ENCODE measurements at places on chromosomes 6 and 20. TPM values are rescaled to one million over a fixed set of nuclear protein-coding genes. Genes with fewer than 3 reads are reported as not detected.
A peak's percentile ranks its signal among the peaks of the same experiment; 100 is the strongest.

Gene TRIM38
- 0.05 TPM for total RNA-seq

Gene CDH26
- 0.76 TPM for total RNA-seq

Gene COL10A1
- not detected for total RNA-seq

Gene BACH2
- 96.4 TPM for total RNA-seq

Gene CTNNBL1
- total RNA-seq = 58.0 TPM

Gene CST5
- not detected for total RNA-seq

Gene COL9A3
- total RNA-seq = 78.7 TPM

Gene BHLHE23
- total RNA-seq = 23.9 TPM

Gene FOXQ1
- total RNA-seq = 1.9 TPM

DNA sequence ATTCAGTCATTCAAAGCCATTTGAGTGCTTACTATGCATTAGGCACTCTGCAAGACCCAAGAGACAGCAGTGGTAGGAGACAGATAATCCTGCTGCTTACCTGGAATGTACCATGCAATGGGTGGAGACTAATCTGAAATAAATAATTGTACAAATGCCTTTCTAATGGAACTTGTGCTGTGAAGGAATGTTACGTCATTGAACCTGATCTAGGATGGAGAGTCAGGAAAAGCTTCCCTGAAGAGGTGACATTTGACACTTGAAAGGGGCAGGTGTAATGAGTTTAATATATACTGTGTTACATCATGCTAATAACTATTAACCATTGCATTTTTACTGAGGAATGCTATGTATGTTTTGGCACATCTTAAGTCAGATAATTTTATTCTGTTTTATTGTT, 491.0 kb upstream of the FLRT3 start:
- peaks cover 2% of the 10 kb centered on the region for H3K27me3 ChIP-seq
- peaks cover 38% of the 10 kb centered on the region for H3K4me1 ChIP-seq
- H3K4me3 ChIP-seq = peak overlapping the region; percentile 18
- no peak overlapping the region for H3K27ac ChIP-seq

- peaks cover 5% of the 10 kb centered on the region for H3K36me3 ChIP-seq
- no peak overlapping the region for H3K27ac ChIP-seq
- no peak for DNase-seq
- no peak overlapping the region for H3K4me3 ChIP-seq
- H3K4me1 ChIP-seq = peaks cover 3% of the 10 kb centered on the region
These were observed 72.5 kb downstream of the TCP11 start for GRCh38 chr6:35068644-35069043.

GRCh38 chr20:63243604-63244247, 8.0 kb downstream of the BIRC7 start:
- no peak overlapping the region for H3K27ac ChIP-seq
- H3K4me3 ChIP-seq = no peak overlapping the region
- DNase-seq = peak; percentile 17
- H3K4me1 ChIP-seq = peaks cover 13% of the 10 kb centered on the region
- no peaks in the 10 kb centered on the region for H3K36me3 ChIP-seq
- peaks cover 15% of the 10 kb centered on the region for H3K27me3 ChIP-seq

GRCh38 chr6:26017632-26017966, 55.0 kb downstream of the TRIM38 start:
- H3K36me3 ChIP-seq = no peaks in the 10 kb centered on the region
- H3K4me1 ChIP-seq = no peaks in the 10 kb centered on the region
- no peak overlapping the region for H3K4me3 ChIP-seq
- DNase-seq = no peak

DNA sequence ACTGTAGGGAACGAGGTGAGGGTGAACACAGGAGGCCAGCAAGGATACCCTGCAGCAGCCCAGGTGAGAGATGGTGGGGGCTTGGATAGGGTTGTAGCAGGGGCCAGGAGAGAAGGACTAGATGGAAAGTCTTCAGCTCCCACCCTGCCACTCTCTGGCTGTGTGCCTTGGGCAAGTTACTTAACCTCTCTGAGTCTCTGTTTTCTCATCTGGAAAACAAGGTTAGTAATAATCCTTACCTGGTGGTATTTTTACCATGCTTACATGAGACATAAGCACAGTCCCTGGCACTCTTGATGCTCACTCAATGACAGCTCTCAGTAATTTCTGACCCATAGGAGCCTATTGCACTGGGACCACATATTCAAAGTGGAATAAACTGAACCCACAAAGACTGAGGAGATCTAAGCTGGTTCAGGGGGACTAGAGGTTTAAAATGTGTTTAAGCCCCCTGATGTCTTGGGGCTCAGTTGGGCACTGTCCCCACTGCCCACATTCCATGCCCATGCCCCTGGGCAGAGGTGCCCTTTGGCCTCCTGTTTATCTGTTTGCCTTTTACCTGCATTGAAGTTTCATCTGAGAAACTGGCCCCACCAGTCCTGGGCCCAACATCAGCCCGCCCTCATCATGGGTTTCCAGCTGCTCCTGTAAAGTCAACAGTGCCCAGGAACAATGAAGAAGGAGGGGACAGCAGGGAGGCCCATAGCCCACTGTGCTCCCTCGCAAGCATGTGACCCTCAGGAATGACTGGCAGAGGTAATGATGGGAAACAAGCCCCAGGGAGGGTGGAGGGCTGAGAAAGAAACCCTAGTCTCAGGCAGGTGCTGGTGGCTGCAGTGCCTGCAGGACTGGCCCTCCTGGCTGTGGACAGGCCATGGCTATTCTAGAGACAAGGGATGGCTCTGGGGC, 104.0 kb downstream of the VEGFA start:
- H3K4me1 ChIP-seq = no peaks in the 10 kb centered on the region
- H3K36me3 ChIP-seq = no peaks in the 10 kb centered on the region

GRCh38 chr6:37689381-37689780, 8.3 kb downstream of the MDGA1 start:
- peaks cover 16% of the 10 kb centered on the region for H3K27me3 ChIP-seq
- no peak for DNase-seq

- H3K27ac ChIP-seq = no peak overlapping the region
- peaks cover 10% of the 10 kb centered on the region for H3K36me3 ChIP-seq
- H3K4me1 ChIP-seq = no peaks in the 10 kb centered on the region
- H3K4me3 ChIP-seq = no peak overlapping the region
- H3K27me3 ChIP-seq = peaks cover 5% of the 10 kb centered on the region
These were observed 226.7 kb downstream of the CDH4 start for GRCh38 chr20:61478611-61479305.

GRCh38 chr6:45922728-45923351, 92.8 kb downstream of the CLIC5 start:
- peak; percentile 73 for DNase-seq
- H3K27ac ChIP-seq = no peak overlapping the region
- H3K36me3 ChIP-seq = no peaks in the 10 kb centered on the region
- no peaks in the 10 kb centered on the region for H3K27me3 ChIP-seq
- H3K4me3 ChIP-seq = no peak overlapping the region
- peaks cover 7% of the 10 kb centered on the region for H3K4me1 ChIP-seq

DNA sequence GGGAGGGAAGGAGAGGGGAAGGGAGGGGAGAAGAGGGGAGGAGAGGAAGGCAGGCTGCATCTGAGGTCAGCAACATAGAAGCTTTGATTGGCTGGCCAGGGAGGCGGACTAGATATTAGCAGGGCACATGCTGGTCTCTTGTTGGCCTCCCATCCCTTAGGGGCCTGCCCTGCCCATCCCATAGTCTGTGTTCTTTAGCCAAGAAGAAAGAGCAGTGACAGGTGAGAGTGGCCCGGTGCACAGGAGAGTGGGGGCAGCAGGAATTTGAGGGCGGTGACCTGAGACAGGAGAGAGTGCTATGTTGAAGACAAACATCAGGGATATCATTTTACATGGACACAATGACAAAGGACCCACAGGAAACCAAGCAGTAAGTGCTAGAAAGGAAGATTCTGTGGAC, 413.5 kb downstream of the SYNE1 start:
- no peaks in the 10 kb centered on the region for H3K4me1 ChIP-seq
- no peak overlapping the region for H3K27ac ChIP-seq
- DNase-seq = no peak
- no peaks in the 10 kb centered on the region for H3K27me3 ChIP-seq

DNA sequence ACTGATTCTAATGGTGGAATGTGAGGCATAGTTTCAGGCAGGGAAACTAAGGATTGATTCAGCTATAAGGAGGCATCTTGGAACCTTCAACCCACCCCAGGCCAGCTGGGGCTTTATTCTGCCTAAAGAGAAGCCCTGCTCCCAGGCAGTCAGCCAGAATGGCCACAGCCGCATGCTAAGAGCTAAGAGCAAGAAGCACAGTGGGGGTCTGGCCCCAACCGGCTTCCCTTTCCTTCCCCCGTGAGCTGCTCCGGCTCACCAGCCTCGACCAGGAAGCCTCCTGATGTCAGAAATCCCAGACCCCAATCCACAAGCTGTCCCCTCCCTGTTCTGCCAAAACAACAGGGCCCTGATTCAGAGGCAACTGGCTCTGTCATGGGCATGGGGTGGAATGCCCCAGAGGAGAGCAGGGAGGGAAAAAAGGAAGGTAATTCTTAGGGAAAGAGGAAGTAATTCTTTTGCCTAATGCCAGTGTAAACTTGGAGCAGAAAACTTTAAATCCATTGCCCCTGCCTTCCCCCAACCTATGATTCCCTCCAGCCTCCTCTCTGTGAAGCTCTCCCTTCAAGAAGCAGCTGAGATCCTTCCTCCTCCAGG, 6.9 kb downstream of the GRM4 start:
- H3K27me3 ChIP-seq = peaks cover 14% of the 10 kb centered on the region
- peak overlapping the region; percentile 65 for H3K27ac ChIP-seq
- DNase-seq = no peak
- peak overlapping the region; percentile 11 for H3K4me3 ChIP-seq
- no peaks in the 10 kb centered on the region for H3K36me3 ChIP-seq

- no peaks in the 10 kb centered on the region for H3K36me3 ChIP-seq
- DNase-seq = no peak
- H3K27me3 ChIP-seq = no peaks in the 10 kb centered on the region
- peaks cover 2% of the 10 kb centered on the region for H3K4me1 ChIP-seq
These were observed 88.0 kb downstream of the SLC24A3 start for GRCh38 chr20:19300395-19300794.

GRCh38 chr6:53943395-53943794, 148.6 kb downstream of the LRRC1 start:
- H3K4me1 ChIP-seq = no peaks in the 10 kb centered on the region
- DNase-seq = no peak

GRCh38 chr20:58340853-58341252, 31.3 kb downstream of the RAB22A start:
- no peak overlapping the region for H3K4me3 ChIP-seq
- no peak overlapping the region for H3K27ac ChIP-seq
- no peak for DNase-seq

- DNase-seq = no peak
- H3K4me3 ChIP-seq = no peak overlapping the region
- no peak overlapping the region for H3K27ac ChIP-seq
- H3K36me3 ChIP-seq = no peaks in the 10 kb centered on the region
These were observed 42.0 kb downstream of the ADGRB3 start for GRCh38 chr6:68677058-68677457.

DNA sequence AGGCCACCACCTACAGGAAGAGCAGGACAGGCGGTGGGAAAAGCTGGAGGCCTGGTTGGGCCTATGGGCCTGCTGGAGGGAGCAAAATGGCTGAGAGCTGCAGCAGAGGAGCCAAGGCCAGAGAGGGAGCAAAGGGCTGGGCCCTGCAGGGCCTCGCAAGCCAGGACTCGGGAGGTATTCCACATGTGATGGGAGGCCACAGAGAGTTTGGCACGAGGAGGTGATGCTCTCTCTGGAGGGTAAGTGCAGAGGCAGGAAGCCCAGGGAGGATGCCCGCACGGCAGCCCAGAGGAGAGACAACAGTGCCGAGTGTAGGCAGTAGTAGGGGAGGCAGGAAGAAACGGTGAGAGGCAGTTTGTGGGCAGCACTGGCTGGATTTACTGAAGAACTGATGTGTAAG, 85.7 kb downstream of the DTNBP1 start:
- no peaks in the 10 kb centered on the region for H3K36me3 ChIP-seq
- H3K27ac ChIP-seq = no peak overlapping the region
- H3K27me3 ChIP-seq = peaks cover 1% of the 10 kb centered on the region
- no peak overlapping the region for H3K4me3 ChIP-seq

GRCh38 chr20:49696594-49696993, 17.1 kb downstream of the B4GALT5 start:
- no peak overlapping the region for H3K4me3 ChIP-seq
- H3K4me1 ChIP-seq = peaks cover 42% of the 10 kb centered on the region
- DNase-seq = no peak
- H3K36me3 ChIP-seq = no peaks in the 10 kb centered on the region

DNA sequence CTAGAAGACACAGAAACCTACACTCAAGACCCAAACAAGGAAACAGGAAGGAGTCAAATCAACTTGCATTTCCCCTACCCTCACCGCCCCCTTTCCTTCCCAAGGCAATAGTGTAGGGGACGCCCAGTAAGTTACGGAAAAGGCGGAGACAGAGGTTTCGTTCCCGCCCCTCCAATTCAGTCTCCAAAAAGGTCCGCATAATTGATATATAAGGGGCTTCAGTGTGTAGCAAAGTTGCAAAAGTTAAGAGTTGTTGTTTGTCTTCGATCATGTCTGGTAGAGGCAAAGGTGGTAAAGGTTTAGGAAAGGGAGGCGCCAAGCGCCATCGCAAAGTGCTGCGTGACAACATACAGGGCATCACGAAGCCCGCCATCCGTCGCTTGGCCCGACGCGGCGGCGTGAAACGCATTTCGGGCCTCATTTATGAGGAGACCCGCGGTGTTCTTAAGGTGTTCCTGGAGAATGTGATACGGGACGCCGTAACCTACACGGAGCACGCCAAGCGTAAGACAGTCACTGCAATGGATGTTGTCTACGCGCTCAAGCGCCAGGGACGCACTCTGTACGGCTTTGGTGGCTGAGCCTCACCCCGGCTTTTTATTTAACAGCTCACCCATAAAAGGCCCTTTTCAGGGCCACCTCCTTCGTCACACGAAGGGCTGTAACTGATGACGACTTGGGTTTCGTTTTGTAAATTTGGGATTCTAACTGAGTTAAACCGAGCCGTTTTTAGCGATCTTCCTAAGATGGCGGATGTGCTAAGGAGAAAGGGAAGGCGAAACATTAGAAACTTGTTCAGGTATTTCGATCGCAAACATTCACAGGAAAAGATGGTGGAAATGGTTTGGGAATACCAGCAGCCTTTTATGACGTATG, 124.6 kb upstream of the BTN3A2 start:
- peaks cover 4% of the 10 kb centered on the region for H3K27me3 ChIP-seq
- DNase-seq = peak; percentile 32
- peak overlapping the region; percentile 93 for H3K27ac ChIP-seq

GRCh38 chr6:136016228-136017225, 165.0 kb downstream of the PDE7B start:
- DNase-seq = no peak
- H3K4me1 ChIP-seq = no peaks in the 10 kb centered on the region
- H3K4me3 ChIP-seq = no peak overlapping the region

- peaks cover 16% of the 10 kb centered on the region for H3K4me1 ChIP-seq
- DNase-seq = no peak
- peak overlapping the region; percentile 80 for H3K27ac ChIP-seq
- no peaks in the 10 kb centered on the region for H3K36me3 ChIP-seq
These were observed 8.5 kb downstream of the HSPA1B start for GRCh38 chr6:31836047-31836473.

DNA sequence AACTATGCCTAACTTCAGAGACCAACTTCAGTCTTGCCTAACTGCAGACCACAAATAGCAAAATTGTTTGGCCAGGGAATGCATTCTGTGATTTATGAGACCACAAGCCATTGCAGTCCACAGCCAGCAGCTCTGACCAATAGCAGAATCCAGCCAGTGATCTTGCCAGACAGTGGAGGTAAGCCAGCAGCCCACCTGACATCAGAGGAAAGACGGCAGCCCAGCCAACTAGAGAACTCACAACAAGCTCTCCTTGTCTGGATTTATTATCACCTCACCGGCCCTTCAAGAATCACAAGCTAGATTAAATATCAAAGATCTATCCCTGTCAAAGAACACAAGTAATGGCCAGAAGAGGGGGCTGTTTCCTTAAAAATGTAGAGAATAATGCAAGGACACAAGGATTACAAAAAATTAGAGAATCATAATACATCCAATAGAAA, 66.5 kb upstream of the SLC35F1 start:
- H3K27me3 ChIP-seq = no peaks in the 10 kb centered on the region
- DNase-seq = no peak
- no peaks in the 10 kb centered on the region for H3K4me1 ChIP-seq

Data from glutamatergic neuron (in vitro differentiated cells).